Epithelial cell of alveolus of lung (primary cell): ENCODE measurements at places on chromosomes 6 and 20. TPM values are rescaled to one million over a fixed set of nuclear protein-coding genes. Genes with fewer than 3 reads are reported as not detected.

The MATN4 gene
- 0.80 TPM in 1 of 2 replicates, not detected in the other for total RNA-seq

The OR2B6 gene
- not detected in 2 replicates for total RNA-seq

The FOXF2 gene
- total RNA-seq, result 17.8 and 106 TPM in 2 replicates

The CAGE1 gene
- under 0.01 TPM in 1 of 2 replicates, not detected in the other for total RNA-seq

The MAS1 gene
- not detected in 2 replicates for total RNA-seq

The MUC21 gene
- not detected in 2 replicates for total RNA-seq

The TENT5A gene
- total RNA-seq, result 9.4 and 15.8 TPM in 2 replicates

The ZSCAN12 gene
- total RNA-seq, result 3.5 and 7.7 TPM in 2 replicates

The MAPK13 gene
- 5.7 and 23.0 TPM in 2 replicates for total RNA-seq

The MRPS10 gene
- total RNA-seq, result 38.4 and 52.2 TPM in 2 replicates

The CCND3 gene
- 92.1 and 128 TPM in 2 replicates for total RNA-seq

The NINL gene
- total RNA-seq, result 6.5 and 9.0 TPM in 2 replicates

The PANK2 gene
- 36.7 and 41.8 TPM in 2 replicates for total RNA-seq

The B3GALT4 gene
- total RNA-seq, result 3.6 and 6.8 TPM in 2 replicates

The RIPOR3 gene
- total RNA-seq, result 2.3 and 13.7 TPM in 2 replicates

The CNKSR3 gene
- 1.8 and 4.5 TPM in 2 replicates for total RNA-seq

The BPIFB1 gene
- total RNA-seq, result not detected in 2 replicates

The MLN gene
- not detected in 2 replicates for total RNA-seq

The C2 gene
- 0.65 and 4.8 TPM in 2 replicates for total RNA-seq

The DEFB123 gene
- not detected in 2 replicates for total RNA-seq

The ERVFRD-1 gene
- not detected in 2 replicates for total RNA-seq

The REM1 gene
- total RNA-seq, result not detected in 2 replicates

The PROCR gene
- total RNA-seq, result 80.6 and 95.7 TPM in 2 replicates

The ZBTB46 gene
- 3.7 TPM in 2 replicates for total RNA-seq

The FKBP1C gene
- total RNA-seq, result 0.48 and 0.65 TPM in 2 replicates

The PRDM13 gene
- total RNA-seq, result not detected in 2 replicates

The CCN6 gene
- not detected in 2 replicates for total RNA-seq

The HAO1 gene
- not detected in 2 replicates for total RNA-seq

The SOD2 gene
- total RNA-seq, result 180 and 441 TPM in 2 replicates

The SULF2 gene
- total RNA-seq, result 14.5 and 59.6 TPM in 2 replicates

The NOX3 gene
- total RNA-seq, result not detected in 2 replicates

The ROS1 gene
- total RNA-seq, result 0.08 and 1.4 TPM in 2 replicates

The OR2J3 gene
- total RNA-seq, result not detected in 2 replicates

The LY6G5C gene
- total RNA-seq, result 0.64 and 1.4 TPM in 2 replicates

The PXMP4 gene
- total RNA-seq, result 3.2 and 5.6 TPM in 2 replicates

The SLC44A4 gene
- total RNA-seq, result 1.0 TPM in 1 of 2 replicates, not detected in the other

The GPX5 gene
- total RNA-seq, result not detected in 2 replicates

The NR2E1 gene
- total RNA-seq, result not detected in 2 replicates

The CLVS2 gene
- total RNA-seq, result under 0.01 TPM in 1 of 2 replicates, not detected in the other

The ID4 gene
- total RNA-seq, result 0.52 and 11.9 TPM in 2 replicates

The CUTA gene
- total RNA-seq, result 205 and 287 TPM in 2 replicates

The OR2H2 gene
- not detected in 2 replicates for total RNA-seq

The TRAPPC3L gene
- not detected in 2 replicates for total RNA-seq

The SNRNP48 gene
- 6.3 and 10.9 TPM in 2 replicates for total RNA-seq

The RALGAPA2 gene
- 3.7 and 5.0 TPM in 2 replicates for total RNA-seq
